ENCODE measurements at places on chromosomes 13 and 19.
A peak's percentile ranks its signal among the peaks of the same experiment; 100 is the strongest.

DNA sequence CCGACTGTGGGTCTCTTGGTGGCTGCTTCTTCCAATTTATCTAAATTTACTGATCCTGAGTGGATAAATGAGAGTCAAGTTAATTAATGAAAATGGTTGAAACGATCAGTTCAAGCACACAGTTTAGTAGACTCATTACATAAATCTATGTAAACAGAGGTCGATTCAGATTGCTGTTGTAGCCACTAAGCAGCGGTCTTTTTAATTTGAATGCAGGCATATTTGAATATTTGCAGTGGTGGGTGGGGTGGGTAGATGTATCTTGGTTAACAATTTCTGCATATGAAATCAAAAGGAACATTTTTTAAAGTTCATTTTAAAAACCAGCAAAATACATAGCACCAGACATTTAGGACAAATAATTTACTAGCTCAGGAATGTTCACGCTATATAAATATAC lies 325.9 kb downstream of the KLF12 start:
- H3K4me3 ChIP-seq = no peak overlapping the region
- no peak overlapping the region for H3K27ac ChIP-seq
- H3K4me1 ChIP-seq = no peaks in the 10 kb centered on the region
- no peaks in the 10 kb centered on the region for H3K27me3 ChIP-seq
- DNase-seq = no peak

GRCh38 chr19:3606174-3606689 lies 443 bp downstream of the TBXA2R start:
- H3K36me3 ChIP-seq = no peaks in the 10 kb centered on the region
- H3K4me3 ChIP-seq = peak overlapping the region; percentile 42
- H3K27me3 ChIP-seq = no peaks in the 10 kb centered on the region
- no peaks in the 10 kb centered on the region for H3K4me1 ChIP-seq

DNA sequence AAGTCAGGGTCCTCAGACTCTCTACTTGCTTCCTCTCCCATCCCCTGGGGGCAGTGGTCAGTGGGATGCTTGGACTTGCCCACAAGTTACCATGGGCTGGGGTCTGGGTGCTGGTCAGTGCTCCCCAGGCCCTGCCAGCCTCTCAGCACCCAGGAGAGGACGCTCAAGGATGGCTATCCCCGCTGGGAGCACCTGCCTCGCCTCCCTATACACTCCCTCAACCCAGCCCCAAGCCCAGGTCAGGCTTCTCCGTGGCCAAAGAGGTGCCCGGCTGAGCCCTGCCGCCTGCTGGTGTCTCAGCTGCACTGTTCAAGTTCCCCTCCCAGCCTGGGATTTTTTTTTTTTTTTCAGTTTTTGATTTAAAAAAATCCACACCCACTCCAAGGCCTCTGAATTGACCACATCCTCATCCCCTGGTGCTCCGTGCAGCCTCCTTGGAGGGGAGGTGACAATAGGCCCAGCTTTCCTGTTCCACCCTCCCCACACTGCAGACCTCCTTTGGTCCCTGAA lies 10.8 kb downstream of the F2RL3 start:
- H3K4me3 ChIP-seq = no peak overlapping the region
- no peak for DNase-seq
- no peak overlapping the region for H3K27ac ChIP-seq
- H3K27me3 ChIP-seq = no peaks in the 10 kb centered on the region
- no peaks in the 10 kb centered on the region for H3K4me1 ChIP-seq

DNA sequence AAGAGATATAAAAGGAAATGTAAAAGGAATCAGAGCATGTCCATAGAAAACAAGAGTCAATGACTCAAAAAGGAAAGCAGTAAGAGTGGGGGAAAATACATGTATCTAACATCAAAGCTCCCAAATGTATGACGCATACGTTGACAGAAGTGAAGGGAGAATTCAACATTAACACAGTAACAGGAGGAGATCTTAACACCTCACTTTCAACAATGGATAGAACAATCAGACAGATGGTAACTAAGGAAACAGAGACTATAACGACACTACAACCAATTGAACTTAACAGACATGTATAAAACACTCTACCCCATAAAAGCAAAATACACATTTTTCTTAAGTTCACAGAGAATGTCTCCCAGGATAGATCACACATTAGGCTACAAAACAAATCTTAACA lies 774.8 kb upstream of the ARGLU1 start:
- no peak overlapping the region for H3K4me3 ChIP-seq
- no peaks in the 10 kb centered on the region for H3K27me3 ChIP-seq
- H3K36me3 ChIP-seq = no peaks in the 10 kb centered on the region
- H3K27ac ChIP-seq = no peak overlapping the region
- no peaks in the 10 kb centered on the region for H3K4me1 ChIP-seq

DNA sequence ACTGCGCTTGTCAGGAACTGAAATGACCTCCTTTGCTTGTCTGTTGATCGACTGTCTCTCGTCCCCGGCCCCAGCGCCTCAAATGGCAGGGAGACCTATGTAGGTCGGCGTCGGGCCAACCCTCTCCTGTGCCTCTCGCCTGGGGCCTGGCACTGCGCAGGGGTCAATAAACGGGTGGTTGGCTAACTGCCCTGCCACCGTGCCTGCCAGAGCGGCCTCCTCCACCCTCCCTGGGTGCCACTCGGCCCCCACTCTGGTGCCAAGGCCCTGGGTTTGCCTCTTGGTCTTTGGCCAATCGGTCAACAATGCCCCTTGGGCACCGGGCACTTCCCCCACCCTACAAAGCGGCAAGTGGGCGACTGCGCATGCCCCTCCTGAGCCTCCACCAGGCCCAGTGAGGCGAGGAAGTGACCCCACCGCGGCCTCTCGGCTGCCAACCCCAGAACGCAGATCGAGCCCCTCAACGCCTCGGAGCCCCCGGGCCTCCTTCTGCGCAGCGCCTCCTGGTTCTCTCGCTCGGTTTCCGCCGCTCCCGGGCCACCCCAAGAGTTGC lies 1.1 kb downstream of the KEAP1 start:
- peak; percentile 68 for DNase-seq
- no peaks in the 10 kb centered on the region for H3K27me3 ChIP-seq
- H3K4me1 ChIP-seq = no peaks in the 10 kb centered on the region
- H3K27ac ChIP-seq = peak overlapping the region; percentile 89
- peak overlapping the region; percentile 79 for H3K4me3 ChIP-seq
- H3K36me3 ChIP-seq = no peaks in the 10 kb centered on the region

DNA sequence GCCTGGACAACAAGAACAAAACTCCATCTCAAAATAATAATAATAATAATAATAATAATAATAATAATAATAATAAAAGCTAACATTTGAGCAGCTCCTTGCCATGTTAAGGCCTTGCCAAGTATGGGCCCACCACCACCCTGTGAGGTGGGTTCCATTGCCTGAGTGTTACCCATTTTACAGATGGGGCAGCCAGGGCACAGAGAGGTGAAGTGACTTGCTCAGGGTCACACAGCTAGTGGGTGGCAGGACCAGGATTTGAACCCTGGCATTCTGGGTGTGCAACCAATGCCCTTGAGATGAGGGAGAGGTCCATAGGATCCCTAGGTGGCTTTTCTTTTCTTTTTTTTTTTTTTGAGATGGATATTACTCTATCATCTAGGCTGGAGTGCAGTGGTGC lies 29.5 kb downstream of the ZSWIM4 start:
- H3K36me3 ChIP-seq = no peaks in the 10 kb centered on the region
- no peak overlapping the region for H3K27ac ChIP-seq
- H3K4me1 ChIP-seq = no peaks in the 10 kb centered on the region
- no peak for DNase-seq
- H3K4me3 ChIP-seq = no peak overlapping the region

DNA sequence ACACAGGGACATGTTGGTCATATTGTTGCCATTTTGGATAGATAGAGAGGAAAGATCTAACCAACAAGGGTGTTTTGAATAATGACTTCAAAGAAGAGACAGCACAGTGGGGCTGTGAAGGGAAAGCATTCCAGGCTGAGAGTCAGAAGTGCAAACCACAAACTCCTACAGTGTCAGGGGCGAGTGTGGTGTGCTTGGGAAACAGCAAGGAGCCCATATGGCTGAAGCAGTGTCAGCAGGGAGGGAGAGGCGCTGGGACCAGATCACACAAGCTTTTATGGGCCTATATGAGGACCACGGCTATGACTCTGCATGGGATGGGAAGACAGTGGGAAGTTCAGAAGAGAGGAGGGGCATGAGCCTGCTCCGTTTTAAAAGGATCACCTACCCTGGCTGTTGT lies 166.4 kb downstream of the MYO16 start:
- no peak overlapping the region for H3K27ac ChIP-seq
- no peaks in the 10 kb centered on the region for H3K36me3 ChIP-seq
- no peak for DNase-seq
- H3K27me3 ChIP-seq = no peaks in the 10 kb centered on the region
- H3K4me1 ChIP-seq = no peaks in the 10 kb centered on the region

- H3K36me3 ChIP-seq = no peaks in the 10 kb centered on the region
- peak within 1 kb of the TSS; percentile 52 for H3K27ac ChIP-seq
- DNase-seq = no peak
- H3K27me3 ChIP-seq = no peaks in the 10 kb centered on the region
Observed at GRCh38 chr19:38877781-38878574, at the start of gene RINL. Gene RINL, minus strand, starts transcription at chr19:38878275. Its CDS starts 1,533 bp downstream, at chr19:38876742.

- no peak for DNase-seq
- H3K36me3 ChIP-seq = no peaks in the 10 kb centered on the region
- no peaks in the 10 kb centered on the region for H3K4me1 ChIP-seq
- no peaks in the 10 kb centered on the region for H3K27me3 ChIP-seq
- peak overlapping the region; percentile 73 for H3K27ac ChIP-seq
- H3K4me3 ChIP-seq = peak overlapping the region; percentile 9
Observed at GRCh38 chr19:48739404-48740163, 826 bp downstream of the RASIP1 start.

DNA sequence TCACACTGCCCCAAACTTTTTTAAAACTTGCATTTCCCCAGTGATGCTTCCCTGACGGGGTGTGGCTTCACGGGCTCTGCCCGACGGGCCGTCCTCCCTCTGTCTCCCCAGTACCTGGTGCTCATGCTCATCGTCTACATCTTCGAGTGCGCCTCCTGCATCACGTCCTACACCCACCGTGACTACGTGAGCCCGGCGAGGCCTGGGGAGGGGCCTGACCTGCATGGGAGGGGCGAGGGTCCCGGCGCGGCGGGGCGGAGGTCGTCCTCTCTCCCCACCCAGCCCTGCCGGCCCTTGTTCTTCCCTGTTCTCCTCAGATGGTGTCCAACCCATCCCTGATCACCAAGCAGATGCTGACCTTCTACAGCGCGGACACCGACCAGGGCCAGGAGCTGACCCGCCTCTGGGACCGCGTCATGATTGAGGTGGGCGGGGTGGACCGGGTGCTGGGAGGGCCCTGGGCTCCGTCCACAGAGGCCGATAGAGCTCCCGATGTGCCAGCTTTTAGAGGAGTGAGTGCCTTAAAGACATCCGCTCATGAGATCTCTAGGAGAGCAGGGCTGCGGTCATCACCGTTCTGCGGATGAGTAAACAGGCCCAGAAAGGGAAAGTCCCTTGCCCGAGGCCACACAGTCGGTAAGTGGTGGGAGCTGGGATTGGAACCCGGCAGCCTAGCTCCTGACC lies 6.9 kb downstream of the UPK1A start:
- no peak for DNase-seq
- H3K27ac ChIP-seq = no peak overlapping the region
- H3K36me3 ChIP-seq = no peaks in the 10 kb centered on the region
- no peak overlapping the region for H3K4me3 ChIP-seq
- no peaks in the 10 kb centered on the region for H3K4me1 ChIP-seq
- H3K27me3 ChIP-seq = no peaks in the 10 kb centered on the region

GRCh38 chr13:111922086-111922485 lies 144.9 kb upstream of the SOX1 start:
- H3K27ac ChIP-seq = no peak overlapping the region
- no peaks in the 10 kb centered on the region for H3K4me1 ChIP-seq
- H3K27me3 ChIP-seq = no peaks in the 10 kb centered on the region
- no peaks in the 10 kb centered on the region for H3K36me3 ChIP-seq
- no peak overlapping the region for H3K4me3 ChIP-seq
- DNase-seq = no peak

GRCh38 chr19:55353803-55354697 lies 469 bp downstream of the COX6B2 start:
- no peaks in the 10 kb centered on the region for H3K36me3 ChIP-seq
- H3K4me1 ChIP-seq = peaks cover 5% of the 10 kb centered on the region
- peak overlapping the region; percentile 29 for H3K4me3 ChIP-seq
- DNase-seq = peak; percentile 65

DNA sequence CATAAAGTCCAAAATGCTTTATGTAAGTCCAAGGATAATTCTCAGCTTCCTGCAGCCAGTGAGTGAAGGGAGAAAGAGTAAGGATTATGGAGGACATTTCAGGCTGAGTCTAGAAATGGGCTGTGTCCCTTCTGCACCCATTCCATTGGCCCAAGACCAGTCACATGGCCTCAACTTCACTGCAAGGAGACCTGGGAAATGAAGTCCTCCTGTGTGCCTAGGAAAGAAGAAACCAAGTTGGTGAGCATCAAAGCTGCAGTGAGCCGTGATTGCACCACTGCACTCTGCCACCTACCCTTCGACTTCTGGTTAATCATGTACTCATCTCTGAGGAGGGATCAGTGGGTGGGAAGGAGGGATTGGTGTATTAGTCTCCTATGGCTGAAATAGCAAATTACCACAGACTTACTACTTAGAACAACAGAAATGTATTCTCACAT lies 3.6 kb upstream of the CD37 start:
- H3K4me3 ChIP-seq = no peak overlapping the region
- H3K4me1 ChIP-seq = no peaks in the 10 kb centered on the region
- no peak overlapping the region for H3K27ac ChIP-seq
- no peaks in the 10 kb centered on the region for H3K36me3 ChIP-seq
- no peak for DNase-seq
- no peaks in the 10 kb centered on the region for H3K27me3 ChIP-seq

GRCh38 chr19:39746836-39747529 lies 9.2 kb upstream of the CLC start:
- no peaks in the 10 kb centered on the region for H3K36me3 ChIP-seq
- H3K27ac ChIP-seq = no peak overlapping the region
- H3K27me3 ChIP-seq = no peaks in the 10 kb centered on the region
- DNase-seq = no peak

DNA sequence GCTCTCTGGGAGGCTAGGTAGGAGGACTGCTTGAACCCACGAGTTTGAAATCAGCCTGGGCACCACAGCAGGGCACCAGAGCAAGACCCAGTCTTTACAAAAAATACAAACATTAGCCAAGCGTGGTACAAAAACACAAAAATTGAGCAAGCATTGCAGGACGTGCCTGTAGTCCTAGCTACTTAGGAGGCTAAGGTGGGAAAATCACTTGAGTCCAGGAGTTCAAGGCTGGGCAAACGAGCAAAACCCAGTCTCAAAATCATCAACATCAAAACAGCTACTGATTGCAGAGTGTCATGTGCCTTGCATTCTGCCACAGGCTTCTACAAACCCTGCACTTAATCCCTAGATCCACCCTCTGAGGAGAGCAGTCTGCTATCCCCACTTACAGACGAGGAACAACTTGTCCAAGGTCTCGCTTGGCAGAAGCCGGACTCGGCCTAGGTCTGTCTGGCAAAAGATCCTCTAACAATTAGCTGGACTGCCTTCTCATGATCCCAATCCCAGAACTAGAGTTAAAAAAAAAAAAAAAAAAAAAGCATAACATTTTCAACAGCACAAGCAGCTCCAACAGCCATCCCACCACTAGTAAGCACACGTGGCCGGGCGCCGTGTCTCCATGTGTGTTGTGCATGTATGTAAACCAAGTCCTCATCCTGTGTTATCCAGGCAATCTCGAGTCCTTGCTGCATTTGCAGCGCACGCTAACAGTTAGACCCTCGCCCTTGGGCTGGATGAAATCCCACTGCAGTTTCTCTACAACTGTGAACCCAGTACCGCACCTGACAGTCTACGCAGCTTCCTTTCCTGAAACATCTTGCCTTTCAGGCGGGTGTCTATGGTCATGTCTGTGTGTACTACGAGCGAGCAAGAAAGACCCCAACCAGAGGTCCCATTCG lies 2.0 kb downstream of the PPP6R1 start:
- H3K4me1 ChIP-seq = peaks cover 10% of the 10 kb centered on the region
- H3K27me3 ChIP-seq = no peaks in the 10 kb centered on the region
- no peak for DNase-seq
- peak overlapping the region; percentile 73 for H3K4me3 ChIP-seq
- H3K36me3 ChIP-seq = no peaks in the 10 kb centered on the region

GRCh38 chr13:26678796-26679195 lies 81.8 kb downstream of the GPR12 start:
- H3K4me1 ChIP-seq = no peaks in the 10 kb centered on the region
- no peak overlapping the region for H3K27ac ChIP-seq
- H3K36me3 ChIP-seq = no peaks in the 10 kb centered on the region
